C1 segment of cervical spinal cord (tissue), 14 donors: ENCODE measurements at places on chromosomes 7 and 10.

DNA sequence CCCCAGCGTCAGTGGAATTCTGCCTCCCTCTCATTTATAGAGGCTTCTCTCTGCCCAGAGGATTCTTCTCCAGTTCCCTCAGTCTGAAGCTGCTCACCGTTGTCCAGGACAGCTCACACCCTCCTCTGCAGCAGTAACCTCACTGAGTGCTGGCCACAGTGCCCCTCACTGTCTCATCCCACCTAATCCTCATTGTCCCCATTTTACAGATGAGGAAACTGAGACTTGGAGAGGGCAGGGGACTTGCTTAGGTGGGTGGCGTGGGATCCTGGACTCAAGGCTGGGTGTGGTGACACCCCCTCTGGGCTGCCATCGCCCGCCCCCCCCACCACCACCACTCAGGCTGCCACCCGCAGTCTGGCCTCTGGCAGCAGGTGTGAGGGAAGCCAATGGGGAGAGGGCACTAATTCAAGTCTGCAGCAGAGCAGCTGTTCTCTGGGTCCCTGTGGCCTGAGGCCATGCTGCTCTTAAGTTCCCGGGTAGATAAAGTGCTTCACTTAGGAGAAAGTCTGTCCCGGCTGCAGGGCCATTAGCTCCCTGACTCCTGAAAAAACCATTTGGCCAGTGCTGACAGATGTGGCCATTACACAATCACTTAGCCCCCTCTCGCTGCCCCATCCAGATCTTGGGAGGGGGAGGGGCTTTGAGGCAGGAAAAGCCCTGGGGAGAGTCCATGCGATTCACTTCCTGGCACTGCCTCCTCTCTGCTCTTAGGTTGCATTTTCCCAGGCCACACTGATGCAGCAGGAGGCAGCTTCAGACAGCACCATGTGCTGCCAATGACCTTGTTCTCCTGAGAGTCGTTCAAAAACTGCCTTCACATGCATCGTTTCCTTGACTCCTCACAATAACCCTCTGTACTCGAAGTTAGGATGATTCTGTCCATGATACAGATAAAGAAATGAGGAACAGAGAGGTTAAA is 36.3 kb downstream of the DRGX start:
- no peak for DNase-seq

GRCh38 chr10:25170627-25171026 is 4.2 kb upstream of the GPR158 start:
- DNase-seq, result no peak

GRCh38 chr10:128894641-128895040 is 572.4 kb upstream of the MGMT start:
- DNase-seq, result no peak

GRCh38 chr7:101861218-101861775 is 43.9 kb downstream of the CUX1 start:
- DNase-seq, result no peak
